ENCODE measurements at places on chromosomes 6 and 20.

DNA sequence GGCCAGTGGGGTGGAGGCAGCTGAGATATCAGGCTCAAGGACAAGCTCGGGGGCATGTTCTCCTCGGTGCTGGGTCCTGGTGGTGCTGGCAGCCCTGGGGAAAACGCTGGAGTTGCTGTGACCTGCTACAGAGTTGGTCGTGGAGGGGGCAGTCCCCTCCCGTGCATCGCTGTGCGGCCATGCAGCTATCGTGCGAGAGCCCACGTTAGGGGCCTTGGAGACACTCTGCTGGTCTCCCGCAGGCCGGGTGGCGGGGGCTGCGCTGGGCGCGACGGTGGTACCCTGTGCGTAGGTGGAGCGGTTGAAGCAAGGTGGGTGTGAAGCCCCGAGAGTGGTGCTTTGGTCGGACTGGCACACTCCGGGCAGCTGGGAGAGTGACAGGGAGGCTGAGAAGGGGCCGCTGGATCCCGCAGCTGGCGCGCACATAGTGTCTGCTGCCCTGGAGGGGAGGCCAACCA, 12.0 kb downstream of the LRRN4 start:
- no peak for DNase-seq

- DNase-seq, result no peak
Measured at GRCh38 chr20:22575087-22575721, 9.2 kb downstream of the FOXA2 start.

DNA sequence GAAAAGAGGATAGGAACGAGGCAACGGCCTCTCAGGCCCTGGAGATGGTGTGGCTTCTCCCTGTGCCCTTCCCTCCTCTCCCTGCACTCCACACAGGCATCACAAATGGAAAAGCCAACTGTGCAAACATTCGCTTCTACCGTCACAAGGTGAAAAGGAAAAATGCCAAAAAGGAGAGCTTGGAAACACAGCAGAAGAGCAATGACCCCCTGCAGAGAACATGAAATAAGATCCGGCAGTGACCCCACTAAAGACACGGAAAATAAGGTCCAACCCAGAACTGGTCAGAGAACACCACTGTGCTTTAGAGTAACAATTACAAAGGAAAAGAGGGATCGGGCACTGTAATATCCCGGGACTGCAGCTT, 63.0 kb downstream of the SLC22A23 start:
- no peak for DNase-seq

DNA sequence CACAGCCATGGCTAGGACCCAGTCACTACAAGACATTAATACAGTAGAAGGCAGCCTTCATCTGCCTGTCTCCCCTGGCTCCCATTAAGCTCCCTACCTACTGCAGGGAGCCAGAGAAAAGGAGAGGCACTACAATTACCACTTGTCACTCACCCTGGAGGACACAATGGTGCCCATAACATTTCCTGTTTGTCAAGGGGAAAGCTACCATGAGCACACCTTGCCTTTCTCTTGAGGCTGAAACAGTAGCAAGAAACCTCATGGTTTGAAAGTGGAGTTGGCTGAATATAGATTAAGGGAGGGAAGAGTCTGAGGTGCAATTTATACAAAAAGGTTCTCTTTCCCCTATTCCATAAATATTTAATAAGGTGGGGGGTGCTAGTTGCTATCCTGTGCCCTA, 27.9 kb downstream of the STK38 start:
- DNase-seq, result no peak

DNA sequence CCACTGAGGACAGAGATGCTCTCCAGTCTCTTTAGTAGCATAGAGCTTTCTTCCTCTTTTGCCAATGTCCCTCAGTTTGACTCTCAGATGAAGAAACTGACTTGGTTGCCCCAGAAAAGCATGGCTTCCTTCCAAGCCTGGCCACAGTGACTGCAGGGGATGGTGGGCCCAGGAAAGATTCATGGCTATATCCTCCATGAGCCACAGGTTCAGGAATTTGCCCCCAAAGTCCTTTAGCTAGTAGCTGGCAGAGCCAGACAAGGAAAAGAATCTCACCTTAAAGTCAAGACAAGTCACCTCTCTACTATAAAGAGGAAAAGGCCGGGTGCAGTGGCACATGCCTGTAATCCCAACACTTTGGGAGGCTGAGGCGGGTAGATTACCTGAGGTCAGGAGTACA, 43.4 kb downstream of the TRAM2 start:
- no peak for DNase-seq

GRCh38 chr6:44043479-44044153, 83.6 kb downstream of the MRPL14 start:
- no peak for DNase-seq

Data from CD4-positive, alpha-beta memory T cell (primary cell).